GM12878 (cell line): ENCODE measurements at places on chromosomes 2 and 18. TPM values are rescaled to one million over a fixed set of nuclear protein-coding genes. Genes with fewer than 3 reads are reported as not detected.

GPR55 gene
- total RNA-seq = 26.8 and 30.1 TPM in 2 replicates

VWA3B gene
- total RNA-seq = not detected in 2 replicates

LYPD6B gene
- total RNA-seq = 1.9 and 3.3 TPM in 2 replicates

DSG4 gene
- total RNA-seq = 0.13 and 0.16 TPM in 2 replicates

DNA sequence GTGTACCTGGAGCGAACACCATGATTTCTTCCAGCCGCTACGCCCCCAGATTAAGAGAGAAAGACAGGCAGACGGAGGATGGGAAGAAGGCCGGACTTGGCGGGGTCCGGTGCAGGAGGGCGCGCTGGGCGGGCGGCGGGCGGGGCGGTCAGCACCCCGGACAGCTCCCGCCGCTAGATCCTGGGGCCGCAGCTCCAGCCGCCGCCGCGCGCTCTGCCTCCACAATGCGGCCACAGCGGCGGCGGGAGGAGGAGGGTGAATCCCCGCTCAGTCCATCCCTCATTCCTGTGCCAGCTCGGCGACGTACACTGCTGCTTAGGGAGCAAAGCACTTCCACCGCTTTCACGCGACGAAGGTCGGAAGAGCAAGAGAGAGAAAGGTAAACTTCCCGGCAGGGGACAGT is at the start of gene AKAIN1:
Gene AKAIN1 (minus strand): TSS at position 226 of the 403 bp plus-strand sequence. CDS start 204 bp downstream, at position 22.
- H3K27me3 ChIP-seq = no peaks in the 10 kb centered on the region; the same call in 1 of the 2 replicates
- no peaks in the 10 kb centered on the region for H3K4me1 ChIP-seq
- DNase-seq = no peak
- H3K4me3 ChIP-seq = no peak within 1 kb of the TSS
- H3K27ac ChIP-seq = no peak within 1 kb of the TSS

- H3K27ac ChIP-seq = no peak overlapping the region
- no peak overlapping the region for H3K4me3 ChIP-seq
- no peak for DNase-seq
- H3K27me3 ChIP-seq = no peaks in the 10 kb centered on the region; the same call in 1 of the 2 replicates
These were observed 31.2 kb downstream of the SMAD2 start for GRCh38 chr18:47899107-47899840.

DNA sequence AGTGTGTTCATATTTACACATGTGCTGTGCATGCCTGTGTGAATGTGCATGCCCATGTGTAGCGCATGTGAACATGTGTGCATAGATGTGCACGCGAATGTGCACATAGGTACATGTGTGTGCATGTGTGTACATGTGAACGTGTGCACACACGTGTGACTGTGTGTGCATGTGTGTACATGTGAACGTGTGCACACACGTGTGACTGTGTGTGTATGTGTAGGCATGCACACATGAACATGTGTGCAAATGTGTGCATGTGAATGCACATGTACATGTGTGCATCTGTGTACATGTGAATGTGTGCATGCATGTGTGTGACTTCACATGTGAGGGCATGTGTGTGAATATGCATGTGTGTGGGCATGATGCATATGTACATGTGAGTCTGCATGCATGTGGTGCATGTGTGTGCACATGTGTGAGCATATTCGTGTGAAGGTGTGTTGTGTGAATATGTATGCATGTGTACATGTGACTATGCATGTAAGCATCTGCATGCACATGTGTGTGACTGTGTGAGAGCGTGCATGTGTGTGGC is 122.4 kb downstream of the PTGR3 start:
- H3K27me3 ChIP-seq = no peaks in the 10 kb centered on the region
- DNase-seq = no peak
- H3K4me3 ChIP-seq = no peak overlapping the region
- H3K36me3 ChIP-seq = no peaks in the 10 kb centered on the region

- H3K4me1 ChIP-seq = peaks cover 10% of the 10 kb centered on the region
- H3K27ac ChIP-seq = no peak overlapping the region
- no peaks in the 10 kb centered on the region for H3K36me3 ChIP-seq
- no peaks in the 10 kb centered on the region for H3K27me3 ChIP-seq
- H3K4me3 ChIP-seq = no peak overlapping the region
- DNase-seq = no peak
These were observed 42.7 kb upstream of the ODC1 start for GRCh38 chr2:10490806-10491291.

DNA sequence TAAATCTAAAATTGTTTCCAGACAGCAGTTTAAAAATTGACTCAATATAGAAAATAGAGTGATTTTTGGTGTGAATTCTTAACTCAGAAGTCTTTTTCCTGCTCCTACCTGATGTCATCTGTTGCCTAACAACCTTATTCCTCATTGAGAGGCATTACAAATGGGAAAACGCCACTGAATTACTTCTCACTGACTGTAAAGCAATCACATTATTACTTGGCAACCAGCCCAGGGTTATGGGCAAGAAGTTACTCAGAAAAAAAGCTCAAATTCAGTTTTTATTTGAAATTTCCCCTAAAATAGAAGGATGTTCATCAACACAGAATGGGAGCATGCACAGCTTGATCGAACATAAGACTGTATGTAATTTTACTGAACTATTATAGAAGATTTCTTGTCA is 201.8 kb upstream of the GULP1 start:
- no peak overlapping the region for H3K4me3 ChIP-seq
- H3K27ac ChIP-seq = no peak overlapping the region
- no peaks in the 10 kb centered on the region for H3K36me3 ChIP-seq
- no peaks in the 10 kb centered on the region for H3K27me3 ChIP-seq
- H3K4me1 ChIP-seq = no peaks in the 10 kb centered on the region

DNA sequence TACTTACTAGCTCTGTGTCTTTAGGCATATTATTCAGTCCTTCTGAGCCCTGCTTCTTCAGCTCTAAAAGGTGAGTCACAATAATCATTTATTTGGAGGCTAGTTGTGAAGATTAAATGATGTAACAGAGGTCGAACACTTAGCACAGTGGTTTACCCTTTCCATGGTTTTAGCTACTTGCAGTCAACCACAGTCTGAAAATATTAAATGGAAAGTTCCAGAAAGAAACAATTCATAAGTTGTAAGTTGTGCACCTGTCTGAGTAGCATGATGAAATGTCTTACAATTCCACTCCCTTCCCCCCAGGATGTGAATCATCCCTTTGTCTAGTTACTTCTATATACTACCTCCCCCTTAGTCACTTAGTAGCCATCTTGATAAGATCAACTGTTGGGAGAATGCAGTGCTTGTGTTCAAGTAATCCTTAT is 217.6 kb upstream of the THUMPD2 start:
- H3K4me1 ChIP-seq = no peaks in the 10 kb centered on the region
- H3K36me3 ChIP-seq = no peaks in the 10 kb centered on the region
- H3K27me3 ChIP-seq = no peaks in the 10 kb centered on the region
- no peak overlapping the region for H3K4me3 ChIP-seq
- H3K27ac ChIP-seq = no peak overlapping the region

DNA sequence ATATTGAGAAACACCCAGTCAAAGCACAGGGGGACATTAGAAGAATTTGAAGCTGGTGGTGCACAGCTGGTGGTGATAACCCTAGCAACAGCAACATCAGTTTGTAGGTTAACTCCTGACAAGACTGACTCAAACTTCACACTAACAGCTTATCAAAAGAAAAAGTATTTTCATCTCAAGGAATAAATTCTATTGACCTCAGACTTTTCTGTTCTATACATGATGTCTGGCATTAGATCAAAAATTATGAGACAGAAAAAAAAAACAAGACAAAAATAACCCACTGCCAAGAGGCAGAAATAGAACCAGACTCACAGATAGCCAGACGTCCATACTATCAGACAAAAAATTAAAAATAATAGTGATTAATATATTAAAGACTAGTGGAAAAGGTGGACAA is 126.1 kb downstream of the COL6A3 start:
- H3K4me1 ChIP-seq = no peaks in the 10 kb centered on the region
- no peak overlapping the region for H3K27ac ChIP-seq
- DNase-seq = no peak
- no peak overlapping the region for H3K4me3 ChIP-seq
- no peaks in the 10 kb centered on the region for H3K36me3 ChIP-seq
- peaks cover 3% of the 10 kb centered on the region; the same call in 1 of the 2 replicates for H3K27me3 ChIP-seq

DNA sequence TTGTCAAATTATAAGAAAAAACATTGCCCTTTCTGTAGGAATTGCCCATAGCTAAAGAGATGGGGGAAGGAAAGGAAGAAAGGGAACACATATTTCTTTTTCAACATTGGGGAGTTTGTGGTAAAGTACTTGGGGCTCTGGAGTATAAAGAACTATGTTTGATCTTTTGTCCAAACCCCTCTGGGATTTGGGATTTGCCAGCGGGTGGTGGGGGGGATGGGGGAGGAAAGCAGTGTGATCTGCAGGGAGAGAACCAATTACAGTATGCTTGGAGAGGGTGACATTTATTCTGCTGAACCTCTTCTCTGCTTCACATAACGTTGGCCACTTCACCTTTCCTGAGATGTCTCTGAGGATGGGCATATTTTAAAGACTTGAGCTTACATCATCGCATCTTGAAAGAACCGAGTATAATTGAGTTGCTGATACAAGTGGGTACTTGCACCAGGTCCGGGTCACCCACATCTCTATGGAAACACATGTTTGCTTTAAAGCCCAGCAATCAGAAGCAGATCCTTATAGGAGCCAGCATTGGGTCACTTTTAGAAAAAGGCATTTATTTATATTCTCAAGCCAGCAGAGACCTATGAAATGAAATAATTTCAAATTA is 73.1 kb downstream of the SPATS2L start:
- H3K27ac ChIP-seq = no peak overlapping the region
- no peaks in the 10 kb centered on the region for H3K27me3 ChIP-seq
- H3K4me3 ChIP-seq = no peak overlapping the region
- DNase-seq = no peak
- H3K4me1 ChIP-seq = peaks cover 44% of the 10 kb centered on the region

DNA sequence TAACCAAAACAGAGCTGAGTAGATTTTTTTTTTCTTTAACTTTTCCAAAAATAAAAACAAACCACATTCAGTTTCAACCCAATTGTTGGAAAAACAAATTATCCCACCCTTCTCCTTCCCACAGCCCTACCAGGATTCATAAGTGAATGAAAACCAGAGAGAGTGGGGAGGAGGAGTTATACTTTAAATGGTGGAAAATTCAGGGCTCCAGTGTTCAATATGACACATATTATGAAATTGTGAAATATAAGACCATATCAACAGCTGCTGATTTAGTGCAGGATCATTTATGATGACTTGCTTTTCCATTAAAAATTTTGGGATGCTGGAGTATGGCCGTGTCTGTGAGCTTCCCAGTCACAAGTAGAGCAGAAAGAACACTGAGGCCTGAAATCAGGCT is 26.7 kb downstream of the COLEC12 start:
- H3K4me3 ChIP-seq = no peak overlapping the region
- no peak for DNase-seq
- no peaks in the 10 kb centered on the region for H3K4me1 ChIP-seq
- H3K27me3 ChIP-seq = no peaks in the 10 kb centered on the region
- no peaks in the 10 kb centered on the region for H3K36me3 ChIP-seq

DNA sequence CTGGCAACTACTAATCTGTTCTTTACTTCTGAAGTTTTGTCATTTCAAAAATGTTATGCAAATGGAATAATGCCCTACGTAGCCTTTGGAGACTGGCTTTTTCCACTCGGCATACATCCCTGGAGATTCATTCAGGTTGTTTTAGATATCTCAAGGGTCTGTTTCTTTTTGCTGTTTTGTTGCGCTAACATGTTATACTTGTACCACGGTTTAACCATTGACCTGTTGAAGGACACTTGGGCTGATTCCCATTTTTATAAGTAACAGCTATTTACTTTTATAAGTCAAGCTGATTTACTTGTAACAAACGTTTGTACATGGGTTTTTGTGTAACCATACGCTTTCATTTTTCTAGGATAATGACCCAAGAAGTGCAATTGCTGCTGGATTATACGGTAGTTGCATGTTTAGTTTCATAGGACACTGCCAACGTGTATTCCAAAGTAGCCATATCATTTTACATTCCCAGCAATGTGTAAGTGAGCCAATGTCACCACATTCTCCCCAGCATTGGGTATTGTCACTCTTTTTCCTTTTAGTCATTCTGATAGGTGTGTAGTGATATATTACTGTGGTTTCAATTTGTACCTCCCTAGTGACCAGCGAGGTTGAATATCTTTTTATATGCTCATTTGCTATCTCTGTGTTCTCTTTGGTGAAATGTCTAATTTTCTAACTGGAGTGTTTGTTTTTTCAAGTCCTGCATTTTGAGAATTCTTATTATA is 36.5 kb upstream of the STAT4 start:
- DNase-seq = no peak
- no peaks in the 10 kb centered on the region for H3K4me1 ChIP-seq
- no peaks in the 10 kb centered on the region for H3K36me3 ChIP-seq
- H3K4me3 ChIP-seq = no peak overlapping the region
- H3K27me3 ChIP-seq = peaks cover 2% of the 10 kb centered on the region; the same call in 1 of the 2 replicates

DNA sequence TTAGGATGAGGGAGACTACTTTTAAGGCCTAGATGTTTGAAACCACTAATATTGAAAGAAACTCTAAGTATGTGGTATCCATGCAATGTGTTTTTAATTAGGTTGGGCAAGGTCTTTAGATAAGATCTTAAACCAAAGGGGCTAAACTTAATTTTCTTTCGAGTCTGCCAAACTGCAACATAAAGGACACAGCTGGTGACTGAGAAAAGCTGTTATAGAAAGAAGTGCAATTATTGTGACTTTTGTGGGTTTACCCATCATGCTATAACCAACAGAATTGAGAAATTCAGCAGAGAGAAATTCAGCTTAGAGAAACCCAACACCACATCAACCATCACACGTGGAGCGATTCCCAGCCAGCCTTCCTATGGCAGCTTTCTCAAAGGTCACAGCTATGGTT is 119.5 kb upstream of the LMAN1 start:
- H3K36me3 ChIP-seq = no peaks in the 10 kb centered on the region
- no peaks in the 10 kb centered on the region for H3K4me1 ChIP-seq
- no peak overlapping the region for H3K27ac ChIP-seq
- H3K27me3 ChIP-seq = no peaks in the 10 kb centered on the region
- no peak for DNase-seq
